ENCODE measurements at places on chromosomes 2 and 18.

GRCh38 chr2:38898256-38898655 lies 8.6 kb downstream of the ARHGEF33 start:
- DNase-seq = no peak

- no peak for DNase-seq
These were observed 366.2 kb upstream of the ID2 start for GRCh38 chr2:8315531-8316165.

DNA sequence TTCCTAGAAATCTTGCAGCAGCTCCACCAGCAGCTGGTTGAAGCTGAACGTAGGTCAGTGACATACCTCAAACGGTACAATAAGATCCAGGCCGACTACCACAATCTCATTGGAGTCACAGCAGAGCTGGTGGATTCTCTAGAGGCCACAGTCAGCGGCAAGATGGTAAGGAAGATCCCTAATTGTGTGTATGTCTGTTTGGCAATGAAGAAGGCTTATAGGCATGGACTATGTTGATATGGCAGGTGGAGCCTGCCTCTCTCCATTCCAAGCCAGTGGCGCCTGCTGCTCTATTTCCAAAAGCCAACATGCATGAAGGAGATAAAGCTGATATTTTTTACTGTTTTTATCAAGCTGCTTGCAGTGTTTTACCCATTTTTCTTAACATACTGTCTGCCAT lies 36.8 kb downstream of the ARMC9 start:
- DNase-seq = no peak

DNA sequence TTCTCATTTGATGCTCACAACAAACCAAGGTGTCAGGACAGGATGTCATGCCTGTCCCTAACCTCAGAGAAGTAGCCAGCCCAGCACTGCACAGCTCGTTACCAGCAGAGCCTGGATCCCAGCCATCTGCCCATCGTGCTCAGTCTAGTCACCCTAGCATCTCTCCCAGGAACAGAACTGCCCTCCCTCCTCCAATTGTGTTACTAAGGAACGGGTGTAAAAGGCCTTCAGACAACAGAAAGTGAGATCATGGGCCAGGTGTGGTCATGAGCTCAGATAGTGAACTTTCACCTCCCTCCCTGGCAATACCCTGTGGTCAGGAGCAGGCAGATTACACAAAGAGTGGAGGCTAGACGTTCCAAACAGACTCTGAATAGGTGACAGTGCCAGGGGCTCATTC lies 111.8 kb upstream of the PPP1CB start:
- DNase-seq = peak; percentile 71

DNA sequence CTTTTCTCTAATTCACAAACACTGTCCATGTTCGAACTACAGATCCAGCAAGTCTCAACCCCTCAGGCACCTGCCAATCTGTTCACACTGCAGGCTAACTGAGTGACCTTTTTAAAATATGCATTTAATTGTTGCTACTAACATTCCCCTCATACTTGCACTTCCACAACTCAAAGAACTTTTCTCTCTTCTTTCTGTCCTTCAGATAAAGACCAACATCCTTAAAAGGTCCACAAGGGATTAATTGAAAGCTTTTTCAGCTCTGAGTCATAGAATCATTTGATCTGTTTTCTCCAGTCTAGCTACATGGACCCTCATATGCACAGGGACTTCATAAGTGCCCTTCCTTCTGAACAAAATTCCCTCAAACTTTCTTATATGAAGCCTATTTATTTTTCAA lies 1321.2 kb downstream of the DPP10 start:
- no peak for DNase-seq

DNA sequence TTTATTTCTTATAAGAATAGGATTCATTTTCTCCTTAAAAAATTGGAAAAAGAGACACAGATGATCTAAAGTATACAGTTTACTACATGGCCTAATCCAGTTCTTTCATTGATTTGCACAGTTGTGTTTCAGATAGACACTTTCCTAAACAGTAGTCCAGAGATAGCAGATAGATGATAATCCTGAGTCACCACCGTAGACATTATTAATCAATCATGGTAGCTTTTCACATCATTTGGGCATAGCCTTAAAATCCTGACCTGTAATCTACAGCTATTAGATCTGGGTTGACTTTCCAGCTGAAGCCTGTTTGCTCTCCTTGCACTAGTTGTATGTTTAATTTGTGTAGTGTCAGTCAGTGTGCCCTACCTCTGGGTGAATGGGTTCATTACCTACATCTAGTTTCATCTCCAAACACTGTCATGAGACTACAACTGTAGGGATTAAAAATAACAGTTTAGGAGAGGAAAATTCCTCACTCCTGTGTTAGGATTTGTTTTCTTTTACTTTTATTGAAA lies 14.1 kb downstream of the C18orf63 start:
- DNase-seq = no peak

GRCh38 chr2:70918016-70918415 lies 17.7 kb upstream of the ATP6V1B1 start:
- DNase-seq = no peak

DNA sequence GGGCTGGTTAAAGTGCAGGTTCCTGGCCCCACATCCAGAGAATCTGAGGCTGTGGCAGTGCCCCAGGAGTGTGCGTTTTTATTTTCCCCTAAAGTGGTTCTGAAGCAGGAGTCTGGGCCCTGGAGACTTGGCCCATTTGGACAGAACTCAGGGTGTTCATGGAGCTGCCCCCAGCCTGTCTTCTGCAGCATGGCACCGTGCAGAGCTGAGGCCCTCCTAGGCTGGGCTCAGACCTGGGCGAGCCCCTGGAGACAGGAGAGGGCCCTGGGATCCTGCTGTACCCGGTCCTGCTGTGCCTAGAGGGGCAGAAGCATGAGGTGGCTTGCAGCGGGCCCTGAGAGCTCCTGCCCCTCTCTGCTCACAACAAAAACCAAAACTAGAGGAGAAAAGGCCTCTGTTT lies 58.8 kb upstream of the B3GNT7 start:
- DNase-seq = no peak

GRCh38 chr2:231298091-231298490 lies 97.4 kb upstream of the B3GNT7 start:
- no peak for DNase-seq

Data from mucosa of gallbladder (tissue), 1 donor.